Skeletal muscle cell (primary cell): ENCODE measurements at places on chromosomes 12 and 14.
A peak's percentile ranks its signal among the peaks of the same experiment; 100 is the strongest.

- no peak for DNase-seq
These were observed 599.7 kb downstream of the SLC16A7 start for GRCh38 chr12:60195483-60195882.

DNA sequence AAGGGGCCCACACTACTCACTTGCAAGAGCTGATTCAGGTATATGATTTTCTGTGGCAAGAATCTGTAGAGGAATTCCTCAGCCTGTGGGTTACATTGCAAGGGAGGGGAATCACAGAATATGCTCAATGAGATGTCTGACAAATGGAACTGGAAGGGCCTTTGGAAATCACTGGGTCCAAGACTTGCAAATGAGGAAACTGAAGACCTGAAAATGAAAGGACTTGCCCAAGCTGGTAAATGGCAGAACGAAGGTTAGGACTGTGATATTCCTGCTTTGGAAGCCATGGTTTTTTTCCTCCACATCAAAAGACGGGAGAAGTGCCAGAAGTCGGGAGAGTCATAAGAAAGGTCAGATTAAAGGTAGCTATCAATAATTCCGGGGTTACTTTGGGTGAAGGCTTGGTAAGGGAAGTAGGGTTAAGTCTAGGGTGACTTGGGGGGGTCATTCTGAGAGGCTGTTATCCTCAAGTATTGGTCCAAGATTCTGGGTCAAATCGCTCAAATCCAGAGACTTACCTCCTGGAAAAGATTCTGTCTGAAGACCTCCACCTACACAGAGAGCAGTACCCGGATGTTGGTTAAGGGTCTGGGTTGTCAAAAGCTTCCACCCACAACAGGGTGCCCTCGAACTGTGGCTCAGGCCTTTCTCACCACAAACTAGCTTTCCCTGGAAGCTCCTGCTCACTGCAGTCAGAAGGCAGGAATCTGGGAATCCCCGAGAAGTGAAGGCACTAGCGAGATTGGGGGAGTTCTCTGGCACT lies 539 bp downstream of the PSME2 start:
- DNase-seq = no peak

DNA sequence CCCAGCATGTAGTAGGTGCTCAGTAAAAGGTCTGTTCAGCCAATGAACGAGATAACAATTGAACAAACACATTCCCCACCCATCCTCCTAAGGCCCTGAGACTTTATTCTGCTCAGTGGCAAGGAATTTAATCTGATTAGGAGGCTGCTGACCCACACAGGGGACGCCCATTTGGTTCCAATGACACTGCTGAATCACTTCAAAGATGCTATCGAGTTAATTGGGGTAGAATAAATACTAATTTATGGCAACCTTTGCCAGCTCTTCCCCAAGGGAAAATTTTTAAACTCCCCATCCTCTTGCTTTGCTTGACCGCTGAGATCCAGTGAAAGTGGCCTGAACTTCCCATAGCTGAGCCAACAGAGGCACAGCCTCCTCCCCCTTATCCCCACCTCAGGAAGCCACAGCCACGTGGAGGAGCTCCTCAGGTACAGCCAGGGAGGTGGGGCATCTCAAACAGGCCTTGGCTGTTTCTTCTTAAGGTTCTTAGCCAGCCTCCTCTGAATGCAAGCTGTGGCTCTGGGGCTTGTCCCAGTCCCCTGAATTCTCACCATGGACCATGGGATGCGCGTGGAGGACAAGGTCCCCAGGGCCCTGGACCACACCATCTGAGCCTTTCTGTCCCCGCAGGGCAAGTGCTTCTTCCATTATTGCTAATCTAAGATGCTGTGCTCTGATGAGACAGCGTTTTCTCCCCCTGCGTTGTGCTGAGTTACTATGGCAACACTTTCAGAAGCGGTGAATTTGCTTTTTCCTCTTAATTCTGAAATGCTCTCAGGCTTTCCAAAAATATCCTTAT lies 26.7 kb downstream of the C14orf132 start:
- no peak for DNase-seq

DNA sequence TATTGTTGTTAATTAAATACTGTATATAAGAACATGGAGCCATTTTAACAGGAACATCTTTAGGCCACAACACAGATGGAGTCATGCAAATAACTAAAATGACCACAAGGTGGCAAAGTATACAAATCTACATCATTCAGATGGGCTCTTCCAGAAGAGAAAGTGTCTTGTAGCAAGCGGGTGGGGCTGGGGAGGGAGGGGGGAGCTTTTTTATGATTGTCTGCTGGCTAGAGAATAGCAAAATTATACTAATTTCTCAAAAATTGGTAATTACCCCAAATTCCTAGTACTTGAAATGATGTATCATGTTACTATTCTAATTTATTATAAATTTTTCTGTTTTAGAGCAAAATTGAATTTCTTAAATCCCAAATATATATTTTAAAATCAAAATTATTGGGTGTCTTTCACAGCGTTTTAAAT lies 378.7 kb downstream of the PRKD1 start:
- DNase-seq = peak; percentile 41

GRCh38 chr12:52829986-52830770 lies 3.9 kb downstream of the KRT79 start:
- no peak for DNase-seq

GRCh38 chr12:40142001-40142744 lies 36.3 kb upstream of the SLC2A13 start:
- no peak for DNase-seq

DNA sequence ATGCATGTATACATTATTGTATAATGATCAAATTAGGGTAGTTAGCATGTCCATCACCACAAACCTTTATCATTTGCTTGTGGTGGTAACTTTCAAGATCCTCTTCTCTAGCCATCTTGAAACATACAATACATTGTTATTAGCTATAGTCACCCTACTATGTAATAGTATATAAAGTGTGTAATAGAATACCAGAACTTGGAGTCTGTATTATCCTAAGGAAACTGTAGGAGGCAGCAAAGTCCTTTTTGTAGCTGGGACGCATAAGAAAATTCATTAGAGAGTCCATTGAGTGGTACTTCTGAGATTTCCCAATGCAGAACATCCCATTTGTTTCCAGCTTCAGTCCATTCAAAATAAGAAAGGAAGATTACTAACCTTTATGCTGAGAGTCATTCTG lies 325.9 kb upstream of the LRFN5 start:
- no peak for DNase-seq

GRCh38 chr14:74347097-74347794 lies 1.0 kb upstream of the VRTN start:
- no peak for DNase-seq

GRCh38 chr12:11785712-11786111 lies 136.2 kb downstream of the ETV6 start:
- no peak for DNase-seq

DNA sequence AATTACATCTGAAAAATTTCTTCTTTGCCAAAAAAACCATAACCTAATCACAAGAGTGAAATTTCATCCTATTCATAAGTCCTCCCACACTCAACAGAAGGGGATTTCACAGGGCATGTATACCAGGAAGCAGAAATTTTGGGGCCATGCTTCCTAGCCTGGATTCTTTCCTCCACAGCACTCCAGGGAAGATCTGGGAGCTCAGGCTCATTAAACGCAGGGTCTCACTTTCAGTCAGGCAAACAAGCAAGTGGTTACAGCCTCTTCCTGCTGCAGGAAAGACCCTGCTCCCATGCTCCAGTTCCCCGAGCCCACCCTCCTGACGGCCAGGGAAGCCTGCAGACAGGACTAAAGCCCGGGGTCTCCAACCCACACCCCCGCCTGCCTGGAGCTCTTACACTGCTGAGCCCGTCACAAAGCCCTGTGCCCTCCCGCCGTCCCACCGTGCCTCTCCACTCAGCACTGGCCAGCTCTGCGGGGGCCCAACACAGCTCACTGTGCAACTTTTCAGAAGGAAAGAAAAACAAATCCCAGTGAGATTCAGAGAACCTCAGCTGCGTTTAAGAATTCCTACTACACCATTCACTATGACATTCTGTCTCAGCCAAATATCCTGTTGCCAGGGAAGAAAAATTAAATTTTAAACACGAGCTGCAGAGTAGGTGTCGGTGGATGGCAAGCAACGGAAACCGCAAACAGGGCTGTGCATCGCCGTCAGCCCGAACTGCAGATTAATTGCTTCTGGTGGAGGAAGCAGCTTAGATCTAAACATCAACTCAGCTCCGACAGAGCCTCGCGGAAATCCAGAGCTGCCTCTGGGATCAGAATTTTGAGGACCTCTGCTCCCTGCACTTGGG lies 106.7 kb upstream of the SFSWAP start:
- no peak for DNase-seq
